ENCODE measurements at places on chromosomes 12 and 14.

GRCh38 chr12:44101475-44101874 is 265.6 kb downstream of the TMEM117 start:
- no peak for DNase-seq

GRCh38 chr12:87985069-87985675 is 44.0 kb downstream of the C12orf50 start:
- no peak for DNase-seq

DNA sequence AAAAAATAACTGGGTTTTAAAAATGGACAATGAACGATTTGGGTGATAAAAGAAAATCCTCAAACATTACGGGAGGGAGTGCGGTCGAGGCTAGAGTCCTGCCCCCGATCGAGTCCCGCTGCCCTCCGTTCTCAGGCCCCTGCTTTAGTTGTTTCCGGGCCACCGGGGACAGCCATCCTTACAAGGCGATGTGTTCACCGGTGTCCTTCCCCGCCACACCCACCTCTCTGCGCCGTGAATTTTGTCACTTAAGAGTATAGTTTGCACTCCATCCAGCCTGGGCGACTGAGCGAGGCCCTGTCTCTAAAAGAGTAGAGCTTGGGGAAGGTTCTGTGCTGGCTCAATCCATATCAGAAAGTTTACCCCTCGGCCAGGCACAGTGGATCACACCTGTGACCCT is 2.9 kb downstream of the ULK1 start:
- DNase-seq: no peak

GRCh38 chr12:76674669-76675315 is 89.1 kb upstream of the ZDHHC17 start:
- DNase-seq: peak; percentile 8

DNA sequence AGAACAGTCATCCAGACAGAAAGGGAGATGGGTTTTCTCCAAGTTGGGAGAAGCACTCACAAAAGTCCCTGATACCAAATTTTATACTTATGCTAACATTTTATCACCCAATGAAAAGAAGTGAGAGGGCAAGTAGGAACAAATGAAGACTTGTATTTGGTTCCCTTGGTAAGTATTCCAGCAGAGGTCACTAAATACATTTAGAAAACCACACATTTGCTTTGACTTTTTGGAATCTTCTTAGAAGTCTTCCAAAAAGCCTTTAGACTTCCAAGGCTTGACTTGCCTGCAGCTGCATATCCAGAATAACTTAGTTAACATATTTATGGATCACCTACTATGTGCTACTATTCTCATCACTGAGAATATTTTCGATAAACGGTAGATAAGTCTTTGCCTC is 3.1 kb upstream of the GYS2 start:
- DNase-seq: no peak

- peak; percentile 79 for DNase-seq
Observed at GRCh38 chr14:97456958-97457357, 659.8 kb downstream of the VRK1 start.

DNA sequence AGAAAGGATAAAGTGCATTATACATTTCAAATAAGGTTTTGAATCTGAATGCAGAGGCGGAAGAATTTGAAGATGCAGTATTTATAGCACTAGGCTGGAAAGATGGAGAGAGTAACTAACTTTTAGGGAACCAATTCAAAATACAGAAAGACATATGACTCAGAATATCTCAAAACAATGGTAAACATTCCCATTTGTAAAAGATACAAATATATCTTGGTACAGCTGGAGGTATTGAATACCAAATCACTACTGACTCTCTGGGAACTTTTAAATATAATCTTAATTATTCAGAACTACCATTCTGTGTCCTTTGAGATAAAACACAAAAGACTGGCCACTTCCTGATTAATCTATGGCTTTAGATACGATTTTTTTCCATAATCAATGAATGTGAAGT is 5.1 kb downstream of the CD69 start:
- no peak for DNase-seq

DNA sequence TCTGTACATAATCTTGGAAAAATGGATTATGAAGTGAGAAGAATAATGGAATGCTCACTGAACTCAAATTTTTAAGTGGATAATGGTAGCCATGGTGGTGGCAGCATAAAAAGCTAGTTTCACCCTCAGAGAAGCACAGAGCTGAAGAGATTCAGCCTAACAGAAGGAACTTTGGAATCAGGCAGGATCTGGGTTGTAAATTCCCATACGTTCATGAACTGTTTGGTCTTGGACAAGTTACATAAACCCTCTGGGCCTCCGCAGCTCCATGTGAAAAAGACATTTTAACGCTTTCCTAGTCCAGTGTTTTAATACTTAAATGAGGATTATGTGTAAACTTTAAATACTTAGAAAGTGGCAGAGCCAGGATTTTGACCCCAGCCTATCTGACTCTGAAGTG is 26.6 kb downstream of the JKAMP start:
- no peak for DNase-seq

DNA sequence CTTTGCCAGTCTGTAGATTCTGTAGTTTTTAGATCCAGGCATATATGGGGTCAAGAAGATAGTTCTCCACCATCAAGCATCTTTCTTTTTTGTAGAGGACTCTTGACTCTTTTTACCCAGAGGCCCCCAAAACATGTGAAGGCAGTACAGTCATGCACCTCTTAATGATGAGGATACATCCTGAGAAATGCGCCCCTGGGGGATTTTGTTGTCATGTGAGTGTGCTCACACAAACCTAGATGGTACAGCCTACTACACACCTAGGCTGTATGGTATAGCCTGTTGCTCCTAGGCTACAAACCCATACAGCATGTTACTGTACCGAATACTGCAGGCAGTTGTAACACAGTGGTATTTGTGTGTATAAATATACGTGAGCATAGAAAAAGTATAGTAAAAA is 23.0 kb downstream of the EVL start:
- DNase-seq: no peak

- DNase-seq: peak; percentile 96
Observed at GRCh38 chr12:4269279-4269991, 4.1 kb upstream of the CCND2 start.

DNA sequence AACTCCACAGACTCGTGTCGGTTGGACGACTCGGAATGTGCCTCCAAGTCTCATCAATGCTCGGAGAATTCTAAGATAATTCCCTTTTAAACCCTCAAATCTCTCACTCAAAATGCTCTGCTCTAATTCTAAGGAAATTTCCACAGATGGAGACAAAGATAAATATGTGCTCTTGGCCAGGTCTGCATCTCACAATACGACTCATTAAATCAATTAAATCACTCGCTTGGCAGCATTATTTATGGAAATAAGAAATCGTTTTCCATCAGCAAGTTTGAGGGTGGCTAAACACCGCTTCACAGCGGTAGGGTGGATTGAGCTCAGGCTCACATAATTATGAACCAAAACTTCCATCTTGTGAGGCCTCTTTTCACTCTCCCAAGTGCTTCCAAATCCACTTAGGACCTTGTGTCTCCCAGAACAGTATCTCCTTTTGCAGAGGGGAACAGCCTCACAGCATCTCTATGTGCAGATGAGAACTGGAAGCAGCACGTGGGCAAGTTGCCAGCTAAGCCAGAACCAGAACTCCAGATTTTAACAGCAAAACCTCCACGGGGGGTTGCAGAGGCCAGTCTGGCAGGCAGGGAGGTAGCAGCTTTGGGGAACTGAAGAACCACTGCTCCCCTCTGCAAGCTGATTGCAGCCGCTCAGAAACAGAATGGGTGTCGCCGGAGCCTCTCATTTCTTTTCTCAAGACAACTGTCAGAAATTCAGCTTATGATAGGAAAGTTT is 43.8 kb downstream of the RIMBP2 start:
- DNase-seq: no peak

GRCh38 chr14:20657216-20658211 is 16.0 kb upstream of the OR6S1 start:
- DNase-seq: peak; percentile 52

DNA sequence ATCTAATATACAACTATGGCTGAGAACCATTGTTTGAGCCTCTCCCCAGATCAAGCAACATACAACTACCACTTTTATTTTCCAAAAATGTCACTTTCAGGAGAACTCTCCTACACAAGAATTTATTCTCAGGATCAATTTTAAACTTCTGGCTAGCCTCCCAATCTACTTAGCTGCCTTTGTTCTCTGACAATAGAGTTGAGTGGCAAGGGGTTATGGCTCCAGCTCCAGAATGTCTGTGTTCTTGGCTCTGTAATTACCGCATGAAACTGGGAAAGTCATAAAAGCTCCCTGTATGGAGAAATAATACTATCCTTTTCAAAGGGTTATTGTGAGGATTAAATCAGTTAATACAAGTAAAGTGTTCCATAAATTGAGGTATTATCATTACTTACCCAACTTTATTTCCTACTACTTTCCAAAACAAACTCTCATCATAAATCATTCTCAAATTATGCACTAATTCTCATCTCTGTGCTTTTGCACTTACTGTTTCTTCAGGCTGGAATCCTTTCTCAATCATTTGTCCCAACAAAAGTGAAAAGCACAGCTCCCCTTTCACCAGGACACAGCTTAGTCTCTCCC is 121.9 kb downstream of the GARIN6 start:
- DNase-seq: no peak

GRCh38 chr14:101251812-101252442 is 309.4 kb upstream of the DIO3 start:
- no peak for DNase-seq

Measured in stimulated activated CD4-positive, alpha-beta T cell treated with anti-CD3 and anti-CD28 coated beads, Interleukin-15, amount 100 ng/mL, for 24 hours (primary cell).